ENCODE measurements at places on chromosomes 11 and 22.

GRCh38 chr11:60987577-60988277 is 16.2 kb downstream of the CD6 start:
- DNase-seq = no peak

GRCh38 chr11:63768237-63769041 is at the start of gene ZFTA:
ZFTA (minus strand) TSS chr11:63768775; CDS start chr11:63768622, 153 bp downstream.
- peak; percentile 45 for DNase-seq

- DNase-seq = peak; percentile 83
Observed at GRCh38 chr11:74018331-74019005, 9.6 kb upstream of the UCP3 start.

GRCh38 chr11:119029069-119029339 is 1.7 kb downstream of the SLC37A4 start:
- peak; percentile 45 for DNase-seq

Measured in posterior cingulate gyrus (tissue), 11 donors.